ENCODE measurements at places on chromosomes 7 and 10.

- no peak for DNase-seq
These were observed 11.8 kb downstream of the OSBPL3 start for GRCh38 chr7:24968165-24968564.

- no peak for DNase-seq
These were observed 118.0 kb upstream of the KMT2C start for GRCh38 chr7:152553671-152554317.

DNA sequence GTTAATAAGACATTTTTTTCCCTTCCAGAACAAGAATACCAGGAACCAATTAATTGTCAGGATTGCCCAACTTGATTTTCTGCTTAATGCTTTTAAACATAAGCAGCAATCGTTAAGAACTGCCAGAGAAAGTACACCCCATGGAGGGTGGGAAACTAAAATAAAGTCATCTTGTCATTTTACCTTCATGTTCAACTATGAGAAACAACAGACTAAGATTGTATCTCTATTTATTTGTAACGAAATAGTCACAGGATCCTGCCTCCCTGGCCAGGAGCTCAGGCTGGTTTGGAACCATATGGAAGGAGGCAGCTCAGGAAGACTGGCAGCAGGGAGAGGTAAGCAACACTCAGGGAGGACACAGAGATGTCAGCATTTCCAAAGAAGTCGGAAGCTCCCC, 129.6 kb downstream of the TNS3 start:
- no peak for DNase-seq

DNA sequence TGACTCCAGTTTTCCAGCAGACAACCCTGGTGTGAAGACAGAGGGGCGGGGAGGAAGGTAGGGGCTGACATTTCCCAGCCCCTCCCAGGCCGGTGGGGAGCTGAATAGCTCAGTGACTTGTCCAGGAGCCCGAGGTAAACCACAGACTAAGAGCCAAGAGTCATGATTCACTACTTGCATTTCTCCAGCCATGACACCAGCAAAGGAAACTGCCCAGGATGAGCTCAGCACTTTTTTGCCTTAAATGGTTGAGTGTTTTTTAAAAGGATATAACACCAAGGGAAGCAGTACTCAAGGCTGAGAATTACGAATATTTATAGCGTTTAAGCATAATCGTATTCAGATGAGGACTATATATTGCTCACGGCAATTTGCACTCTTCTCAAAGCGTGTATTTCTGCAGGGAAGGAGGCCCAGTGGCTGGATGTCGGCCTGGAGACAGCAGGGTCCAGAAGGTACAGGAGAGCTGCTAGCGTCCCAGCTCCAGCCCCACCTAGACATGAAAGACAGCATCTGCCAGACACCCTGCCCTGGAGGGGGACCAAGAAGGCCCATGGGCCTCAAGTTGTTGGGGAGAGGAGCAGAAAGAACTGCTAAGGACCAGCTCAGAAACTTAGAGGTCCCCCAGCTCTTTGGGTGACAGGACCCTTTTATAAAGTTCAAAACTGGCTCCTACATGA, 141.4 kb downstream of the GRID1 start:
- DNase-seq, result no peak

- DNase-seq, result no peak
These were observed 31.1 kb downstream of the SCART1 start for GRCh38 chr10:133484818-133485217.

- no peak for DNase-seq
These were observed 1.2 kb downstream of the PRSS1 start for GRCh38 chr7:142750321-142750938.

GRCh38 chr10:66714741-66715140, 211.1 kb upstream of the LRRTM3 start:
- no peak for DNase-seq

DNA sequence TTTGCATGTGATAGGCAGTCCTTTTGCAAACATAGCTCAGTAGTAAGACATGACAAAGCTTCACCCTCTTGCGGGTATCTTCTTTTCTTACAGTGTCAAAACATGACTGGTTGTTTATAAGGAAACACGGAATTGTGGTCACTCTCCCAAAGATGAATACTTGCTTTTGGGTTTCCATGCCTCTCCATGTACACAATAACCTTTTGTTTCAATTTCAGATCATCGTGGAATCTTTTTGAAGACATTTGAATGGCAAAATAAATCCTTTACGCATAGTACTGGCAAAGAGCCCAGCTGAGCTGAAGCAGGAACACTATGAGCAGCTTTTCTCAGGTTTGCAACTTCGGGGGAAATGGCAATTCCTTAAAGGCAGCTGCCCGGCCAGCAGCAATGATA, 156.8 kb upstream of the FRMD4A start:
- DNase-seq, result no peak

DNA sequence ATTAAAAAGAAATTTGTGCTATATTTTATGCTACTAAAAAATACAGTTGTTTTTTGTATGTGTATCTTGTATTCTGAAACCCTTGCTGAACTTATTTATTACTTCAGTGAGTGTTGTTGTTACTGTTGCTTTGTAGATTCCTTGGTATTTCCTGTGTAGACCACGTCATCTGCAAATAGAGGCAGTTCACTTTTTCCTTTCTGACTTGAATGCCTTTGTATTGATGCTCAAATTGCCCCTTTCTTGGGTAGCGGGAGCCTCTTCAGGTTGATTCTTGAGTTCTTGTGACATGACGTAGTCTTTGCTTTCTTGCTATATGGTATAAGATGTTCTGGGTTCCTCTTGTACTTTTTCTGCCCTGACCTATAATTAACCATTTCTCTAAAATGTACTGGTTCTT, 504.1 kb downstream of the SDK1 start:
- DNase-seq, result no peak

GRCh38 chr10:16938952-16939351, 121.7 kb upstream of the RSU1 start:
- DNase-seq, result no peak

DNA sequence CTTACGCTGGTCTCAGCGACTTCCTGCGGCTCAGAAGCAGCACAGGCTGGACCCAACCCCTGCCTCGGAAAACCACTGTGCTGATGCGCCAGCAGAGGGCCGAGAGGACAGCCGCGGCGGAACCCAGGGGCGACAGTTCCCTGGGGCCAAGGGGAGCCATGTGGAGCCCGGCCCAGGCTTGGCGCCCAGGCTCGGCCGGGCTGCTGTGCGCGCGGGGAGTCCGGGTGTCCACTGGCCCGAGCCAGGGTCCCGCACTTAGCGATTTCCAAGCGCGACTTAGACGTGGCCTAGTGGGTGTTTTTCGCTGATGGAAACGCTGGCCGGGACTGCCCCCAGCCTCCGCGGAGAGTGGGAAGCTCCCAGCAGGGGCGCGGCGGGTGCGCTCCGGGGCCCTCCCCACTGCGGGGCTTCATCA, 18.6 kb upstream of the ZNF32 start:
- DNase-seq, result no peak

- DNase-seq, result no peak
These were observed 95.8 kb upstream of the DIP2C start for GRCh38 chr10:785089-785860.

GRCh38 chr7:42057331-42057730, 179.7 kb downstream of the GLI3 start:
- DNase-seq, result no peak

GRCh38 chr10:56091872-56092271, 269.2 kb downstream of the ZWINT start:
- no peak for DNase-seq

GRCh38 chr7:14305233-14305866, 315.9 kb upstream of the ETV1 start:
- no peak for DNase-seq

DNA sequence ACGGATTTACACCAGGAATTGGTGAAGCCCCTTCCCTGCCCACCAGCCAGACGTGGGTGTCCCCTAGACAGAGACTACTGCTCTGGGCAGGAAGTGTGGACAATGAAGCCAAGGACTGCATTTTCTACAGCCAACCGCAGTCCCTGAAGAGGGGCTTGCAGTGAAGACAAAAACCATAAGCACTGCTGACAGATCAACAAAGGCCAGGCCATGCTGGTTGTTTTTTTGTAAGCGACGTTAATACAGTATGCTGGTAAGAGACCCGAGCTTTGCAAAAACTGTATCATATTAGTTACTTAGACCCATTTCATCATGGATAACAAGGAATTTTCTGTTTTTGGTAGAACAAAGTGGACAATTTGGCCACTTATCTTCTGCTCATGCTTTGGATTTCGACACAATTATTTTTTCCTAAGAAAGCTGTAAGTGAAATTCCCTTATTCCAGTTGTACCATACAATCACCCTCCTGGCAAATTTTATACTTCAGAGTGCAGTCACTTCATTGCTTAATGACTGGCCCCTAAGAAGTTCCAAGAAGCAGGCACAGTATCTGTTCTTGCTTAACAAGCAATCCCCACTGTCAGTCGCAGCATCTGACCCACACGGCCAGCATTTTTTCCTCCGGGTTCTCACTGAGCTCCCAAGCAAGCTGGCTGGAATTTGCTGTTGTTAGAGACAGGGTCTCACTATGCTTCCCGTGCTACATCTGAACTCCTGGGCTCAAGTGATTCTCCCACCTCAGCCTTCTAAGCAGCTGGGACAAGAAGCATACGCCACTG, 163.5 kb downstream of the PARD3 start:
- DNase-seq, result no peak

DNA sequence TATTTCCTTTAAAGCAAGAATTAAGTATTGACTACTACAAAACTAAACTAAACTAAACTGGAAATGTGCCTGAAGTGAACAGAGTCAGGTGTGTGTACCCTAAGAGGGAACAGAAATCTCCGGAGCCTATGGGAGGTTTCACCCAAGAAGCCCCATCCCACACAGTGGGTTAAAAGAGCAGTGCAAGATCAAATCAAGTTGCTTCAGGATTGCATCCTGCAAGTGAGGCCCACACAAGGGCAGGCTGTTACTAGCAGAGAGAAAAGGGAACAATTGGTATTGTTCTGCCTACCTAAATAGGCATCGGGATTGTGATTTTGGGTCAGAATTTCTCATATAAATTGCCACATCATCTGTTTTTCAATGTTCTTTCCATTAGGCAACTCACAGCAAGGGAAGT, 113.3 kb upstream of the CDC14C start:
- no peak for DNase-seq

GRCh38 chr7:107579554-107579884, 527 bp upstream of the BCAP29 start:
- no peak for DNase-seq

GRCh38 chr7:140223515-140224221, 46.9 kb upstream of the KDM7A start:
- no peak for DNase-seq

GRCh38 chr10:43262902-43263466, 3.9 kb downstream of the RASGEF1A start:
- no peak for DNase-seq

DNA sequence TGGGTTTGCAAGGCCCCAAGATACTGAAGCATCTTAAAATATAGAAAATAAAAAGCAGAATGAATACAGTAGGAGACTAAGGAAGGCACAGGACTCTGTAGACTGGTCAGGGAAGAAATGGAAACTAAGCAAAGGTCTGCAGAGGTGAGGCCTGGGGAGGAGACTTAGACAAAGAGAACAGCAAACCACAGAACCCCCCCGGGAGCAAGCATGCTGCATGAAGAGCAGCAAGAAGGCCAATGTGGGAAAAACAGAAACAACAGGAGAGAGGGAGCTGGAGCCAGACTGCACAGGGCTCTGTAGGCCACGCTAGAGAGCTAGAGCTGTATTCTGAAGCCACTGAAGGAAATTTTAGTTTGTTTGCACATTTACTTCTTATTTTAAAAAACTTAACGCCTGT, 45.7 kb upstream of the ARID5B start:
- no peak for DNase-seq

GRCh38 chr7:101507791-101508252, 121.3 kb downstream of the MYL10 start:
- no peak for DNase-seq

DNA sequence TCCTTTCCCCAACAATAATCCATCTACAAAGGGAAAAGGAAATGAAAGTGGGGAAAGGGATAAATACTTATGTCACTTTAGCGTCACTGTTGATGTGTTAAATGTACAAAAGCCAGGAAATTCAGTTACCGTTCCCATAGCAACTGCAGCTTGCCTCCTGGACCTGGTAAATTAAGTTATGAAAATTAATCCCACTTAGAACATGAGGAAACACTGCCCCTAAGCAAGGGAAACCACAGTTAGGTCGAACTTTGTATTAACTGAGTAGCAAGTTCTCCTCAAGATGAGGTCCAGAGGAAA, 338.2 kb upstream of the AOAH start:
- no peak for DNase-seq

DNA sequence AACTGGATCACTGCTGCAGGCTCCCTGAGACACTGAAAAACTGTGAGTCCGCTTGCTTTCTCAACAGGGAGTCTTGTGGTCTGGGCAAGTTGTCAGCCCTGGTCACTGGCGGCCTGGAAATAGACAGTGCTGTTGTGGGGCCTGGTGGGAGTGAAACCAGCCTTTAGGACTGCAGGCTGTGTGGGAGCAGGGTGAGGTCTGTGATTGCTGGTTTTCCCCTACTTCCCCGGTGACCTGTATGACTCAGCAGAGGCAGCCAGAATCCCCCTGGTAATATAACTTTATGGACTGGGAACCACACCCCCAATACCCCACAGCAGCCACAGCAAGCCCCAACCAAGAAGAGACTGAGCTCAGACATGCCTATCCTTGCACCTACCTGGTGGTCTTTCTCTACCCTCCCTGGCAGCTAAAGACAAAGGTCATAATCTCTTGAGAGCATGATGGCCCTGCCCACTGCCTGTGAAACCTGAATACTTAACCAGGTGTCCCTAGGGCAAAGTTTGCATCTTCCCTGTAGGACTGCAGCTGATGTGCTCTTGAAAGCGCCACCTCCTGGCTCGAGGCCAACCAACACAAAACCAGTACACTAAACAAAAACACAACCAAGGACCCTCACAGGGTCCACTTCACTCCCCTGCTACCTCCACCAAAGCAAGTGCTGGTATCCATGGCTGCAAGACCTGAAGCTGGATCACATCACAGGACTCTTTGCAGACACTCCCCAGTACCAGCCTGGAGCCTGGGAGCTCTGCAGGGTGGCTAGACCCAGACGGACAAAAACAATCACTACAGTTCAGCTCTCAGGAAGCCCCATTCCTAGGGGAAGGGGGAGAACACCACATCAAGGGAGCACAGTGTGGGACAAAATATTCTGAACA, 7.2 kb upstream of the ADAM22 start:
- DNase-seq, result no peak

GRCh38 chr7:28595801-28596200, 183.5 kb downstream of the CREB5 start:
- no peak for DNase-seq

DNA sequence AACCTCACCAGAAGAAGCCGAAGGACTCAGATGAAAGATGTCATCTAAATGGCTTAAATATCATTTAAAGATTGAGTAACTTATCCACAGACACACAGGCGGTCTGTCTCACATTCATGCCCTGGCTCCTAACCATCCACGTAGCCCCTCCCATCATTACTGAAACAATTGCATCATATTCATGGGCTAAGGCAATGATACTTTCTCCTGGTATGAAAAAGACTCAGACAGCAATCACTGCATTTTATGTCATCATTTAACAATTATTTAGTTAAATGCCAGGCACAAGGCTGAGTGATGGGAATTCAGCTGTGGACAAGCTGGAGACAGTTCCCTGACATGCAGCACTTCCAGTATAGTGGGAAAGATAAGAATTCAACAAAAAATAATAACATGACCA, 11.2 kb upstream of the TECTB start:
- no peak for DNase-seq
